ENCODE measurements at places on chromosomes 16 and 17. TPM values are rescaled to one million over a fixed set of nuclear protein-coding genes. Genes with fewer than 3 reads are reported as not detected.

GRCh38 chr16:17160920-17161431 lies 309.8 kb downstream of the XYLT1 start:
- no peak for DNase-seq

- DNase-seq, result peak; percentile 68
Measured at GRCh38 chr17:13114601-13115031, 96.8 kb upstream of the ELAC2 start.

Gene CCDC137
- total RNA-seq, result 39.8 TPM

DNA sequence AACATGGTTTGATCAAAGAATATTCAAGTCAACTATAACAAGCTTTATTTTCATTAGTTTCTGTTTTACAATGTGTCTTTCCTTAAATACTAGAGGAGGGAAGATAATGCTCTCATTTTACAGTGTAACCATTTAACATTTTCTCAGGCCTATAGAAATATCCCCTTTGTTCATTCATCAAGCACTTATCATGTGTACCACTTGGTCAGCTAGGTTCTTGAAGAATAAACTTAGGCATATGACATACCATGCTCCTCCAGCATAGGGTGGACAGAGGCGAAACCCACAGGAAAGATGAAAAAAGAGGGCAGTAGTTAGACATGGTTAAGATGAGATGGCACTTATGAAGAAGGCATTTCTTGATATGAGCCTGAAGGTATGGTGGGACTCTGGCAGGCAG lies 34.0 kb upstream of the HLF start:
- no peak for DNase-seq

DNA sequence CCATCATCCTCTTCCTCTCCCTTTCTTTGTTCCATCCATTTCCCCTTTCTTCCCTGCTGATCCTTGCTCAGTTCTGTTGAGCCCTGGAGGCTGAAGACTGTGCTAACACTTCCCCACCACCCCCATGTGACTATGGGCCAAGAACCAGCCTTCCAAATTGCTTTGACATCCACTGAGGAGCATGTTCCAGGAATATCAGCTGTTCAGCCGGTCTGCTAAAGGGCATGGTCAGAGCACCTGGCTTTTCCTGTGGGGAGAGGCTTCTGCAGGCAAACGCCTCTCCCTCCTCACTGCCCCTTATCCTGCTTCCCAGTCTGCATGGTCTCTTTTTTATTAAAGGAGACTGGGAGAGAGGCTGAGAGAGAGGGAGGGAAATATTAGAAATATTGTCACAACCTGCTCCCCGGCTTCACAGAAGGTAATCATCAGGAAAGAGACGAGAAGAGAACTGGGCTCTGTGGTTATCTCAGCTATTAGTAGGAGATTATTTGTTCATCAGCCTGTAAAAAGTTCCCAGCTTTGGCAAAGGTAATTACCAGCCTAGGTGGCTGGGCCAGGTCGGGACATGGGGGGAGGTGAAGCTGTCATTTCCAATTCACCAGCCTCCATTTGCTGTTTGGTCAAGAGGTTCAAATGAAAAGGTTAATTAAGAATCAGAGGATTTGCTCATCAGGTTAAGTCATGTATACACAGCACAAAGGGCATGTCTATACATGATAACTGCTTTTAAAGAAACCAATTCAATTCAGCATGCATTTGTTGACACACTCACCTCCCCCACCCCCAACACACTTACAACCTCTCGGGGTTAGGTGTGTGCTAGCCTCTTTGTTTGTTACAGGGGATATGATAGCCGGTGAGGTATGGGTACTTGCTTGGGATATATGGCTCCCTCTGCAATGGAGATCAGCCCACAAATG lies 83.7 kb upstream of the CRHR1 start:
- DNase-seq, result no peak

DNA sequence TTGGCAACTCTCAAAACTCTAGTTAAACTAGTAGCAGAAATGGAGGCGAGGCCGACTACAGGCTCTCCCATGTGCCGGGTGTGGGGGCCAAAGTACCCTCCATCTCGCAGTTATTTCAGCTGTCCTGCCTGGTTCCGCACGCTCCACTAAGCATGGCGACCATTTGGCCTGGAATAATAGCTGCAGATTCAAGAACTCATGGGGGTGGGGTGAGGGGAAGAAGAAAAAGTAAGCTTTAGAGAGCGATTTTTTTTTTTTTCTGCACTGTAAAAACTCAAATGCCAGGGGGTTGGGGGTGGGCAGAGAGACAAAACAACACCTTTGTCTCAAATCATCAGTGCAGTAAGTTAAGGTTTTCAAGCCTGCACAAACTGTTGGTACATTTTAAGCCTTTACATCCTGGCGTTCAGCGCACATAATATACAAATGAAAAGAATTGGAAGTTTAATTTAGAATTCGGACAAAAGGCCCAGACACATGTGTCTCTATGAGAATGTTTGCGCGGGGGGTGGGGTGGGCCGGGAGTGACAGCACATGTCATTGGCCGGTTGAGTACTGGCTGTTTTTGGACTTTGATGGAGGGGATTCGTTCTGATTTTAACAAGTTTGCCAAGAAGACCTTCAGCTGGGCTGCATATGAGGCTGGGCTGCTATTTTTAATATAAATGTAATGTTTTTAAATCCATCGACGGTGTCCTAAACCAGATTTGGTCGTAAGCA lies 694.7 kb upstream of the SALL1 start:
- DNase-seq, result no peak

- DNase-seq, result no peak
Measured at GRCh38 chr16:2904100-2904921, 7.4 kb upstream of the FLYWCH1 start.

Gene RDM1
- 4.8 TPM for total RNA-seq

Gene USP31
- total RNA-seq, result 19.0 TPM

DNA sequence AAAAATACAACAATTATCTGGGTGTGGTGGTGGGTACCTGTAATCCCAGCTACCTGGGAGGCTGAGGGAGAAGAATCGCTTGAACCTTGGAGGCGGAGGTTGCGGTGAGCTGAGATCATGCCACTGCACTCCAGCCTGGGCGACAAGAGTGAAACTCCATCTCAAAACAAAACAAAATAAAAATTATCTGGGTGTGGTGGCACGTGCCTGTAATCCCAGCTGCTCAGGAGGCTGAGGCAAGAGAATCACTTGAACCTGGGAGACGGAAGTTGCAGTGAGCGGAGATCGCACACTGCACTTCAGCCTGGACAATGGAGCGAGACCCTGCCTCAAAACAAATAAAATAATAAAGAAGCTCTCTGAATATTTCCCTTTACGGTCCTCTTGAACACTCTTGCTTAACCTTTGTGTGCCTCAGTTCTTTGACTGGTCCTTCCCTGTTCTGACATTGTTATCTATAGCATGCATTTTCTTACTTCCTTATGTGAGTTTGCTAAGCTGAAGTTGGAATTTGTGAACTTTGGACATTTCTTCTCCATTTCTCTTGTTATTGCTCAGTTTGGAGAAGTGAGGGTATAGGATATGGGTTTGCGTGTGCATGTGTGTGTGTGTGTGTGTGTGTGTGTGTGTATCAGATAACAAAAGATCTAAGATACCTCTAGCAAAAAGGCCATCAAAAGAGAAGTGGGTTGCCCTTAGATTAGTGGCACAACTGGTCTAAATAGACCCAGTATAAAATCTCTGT lies 29.7 kb upstream of the WSB1 start:
- no peak for DNase-seq

Gene DNAI2
- total RNA-seq, result not detected

GRCh38 chr17:81542431-81543338 lies 9.5 kb downstream of the FAAP100 start:
- DNase-seq, result no peak

Gene CCDC200
- total RNA-seq, result not detected

DNA sequence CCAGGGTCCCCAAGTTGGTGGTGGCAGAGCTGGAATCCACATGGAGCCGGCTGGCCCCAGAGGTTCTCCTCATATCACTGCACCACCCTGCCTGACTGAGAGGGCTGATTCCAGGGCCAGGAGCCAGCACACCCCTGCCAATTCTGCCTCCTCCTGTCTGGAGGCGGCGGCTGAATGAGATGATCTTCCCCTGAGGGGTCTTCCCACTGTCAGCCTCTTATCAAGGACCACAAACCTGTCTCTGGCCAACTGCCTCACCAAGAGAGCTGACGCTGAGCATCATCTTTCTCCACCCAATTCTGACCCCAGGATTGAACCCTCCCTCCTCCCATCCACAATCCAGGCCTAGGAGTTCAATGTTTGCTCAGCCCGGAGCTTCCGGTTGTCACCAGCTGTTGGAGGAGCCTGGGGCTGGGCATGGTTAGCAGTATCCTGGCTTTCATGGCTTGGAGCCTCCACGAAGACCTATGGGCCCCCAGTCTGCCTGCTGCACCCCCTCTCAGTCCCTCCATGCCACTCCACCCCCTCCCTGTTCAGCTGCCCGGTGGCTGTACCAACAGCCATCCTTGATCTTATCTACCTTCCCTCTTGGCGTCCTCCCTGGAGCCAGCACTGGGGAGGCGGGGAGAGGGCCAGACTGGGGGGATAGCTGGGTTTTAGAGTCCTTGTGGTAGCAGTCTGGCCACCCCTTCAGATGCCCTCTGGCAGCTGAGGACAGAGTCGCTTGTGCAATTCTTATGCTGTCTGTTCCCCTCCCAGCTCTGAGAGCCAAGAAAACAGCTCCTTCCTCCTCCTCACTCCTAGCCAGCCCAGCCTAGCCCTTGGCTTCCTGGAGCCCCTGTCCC lies 25.6 kb downstream of the ABCC3 start:
- no peak for DNase-seq

DNA sequence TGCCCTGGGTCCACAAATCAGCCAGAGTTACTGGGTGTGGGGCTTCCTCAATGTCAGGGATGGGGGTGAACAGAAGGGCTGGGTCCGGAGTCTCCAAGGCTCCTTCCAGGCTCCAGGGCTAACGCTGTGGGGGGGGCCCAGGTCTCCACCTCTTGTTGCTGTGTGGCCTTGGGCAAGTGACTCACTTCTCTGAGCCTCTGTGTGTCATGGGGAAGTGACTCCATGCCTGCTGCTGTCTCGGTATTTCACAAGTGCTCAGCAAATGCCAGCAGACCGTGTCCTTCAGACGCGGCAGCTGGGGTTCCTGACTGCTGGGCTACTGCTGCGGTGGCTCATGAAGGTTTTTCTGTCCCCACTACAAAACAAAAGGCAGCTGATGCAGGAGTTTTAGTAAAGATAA lies 26.6 kb downstream of the JPH3 start:
- no peak for DNase-seq

GRCh38 chr17:69404399-69404798 lies 10.1 kb upstream of the MAP2K6 start:
- no peak for DNase-seq

- no peak for DNase-seq
Measured at GRCh38 chr17:70138291-70138865, 31.0 kb upstream of the KCNJ2 start.

DNA sequence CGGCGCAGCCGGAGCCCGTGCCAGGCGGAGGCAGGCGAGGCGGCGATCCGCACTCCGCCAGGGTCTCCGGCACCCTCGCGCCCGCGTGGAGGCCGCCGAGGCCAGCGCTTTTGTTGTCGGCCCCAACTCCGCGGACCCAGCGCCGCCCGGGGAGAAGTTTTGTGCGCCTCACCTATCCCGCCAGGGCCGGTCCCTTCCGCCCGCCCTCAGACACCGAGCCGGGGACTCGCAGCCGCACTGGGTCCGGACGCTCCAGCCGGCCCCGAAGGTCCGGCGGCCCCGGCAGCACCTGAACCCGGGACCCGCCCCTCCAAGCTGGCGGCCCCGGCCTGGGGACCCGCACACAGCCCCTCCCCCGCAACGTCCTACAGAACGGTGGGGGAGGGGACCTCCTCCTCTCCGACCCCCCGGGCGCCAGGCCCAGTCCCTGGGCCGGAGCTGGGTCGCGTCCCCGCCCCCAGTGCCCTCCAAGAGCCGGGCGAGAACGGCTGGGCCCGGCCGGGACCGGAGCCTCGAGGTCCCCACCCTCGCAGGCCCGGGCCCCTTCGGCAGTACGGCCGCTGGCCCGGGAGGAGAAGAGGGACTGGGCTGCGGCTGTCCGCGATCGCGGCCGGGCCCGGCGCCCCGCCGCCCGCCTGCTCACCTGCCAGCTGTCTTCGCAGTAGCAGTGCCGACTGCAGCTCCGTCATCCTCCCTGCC lies 698 bp downstream of the UBE2G1 start:
- peak; percentile 78 for DNase-seq

Gene KRT20
- total RNA-seq, result not detected

Gene SDR42E2
- not detected for total RNA-seq

- DNase-seq, result no peak
Measured at GRCh38 chr17:40526668-40527067, 25.2 kb upstream of the TNS4 start.

- DNase-seq, result no peak
Measured at GRCh38 chr17:73863761-73864535, 219.7 kb upstream of the SDK2 start.

Gene GAS2L2
- not detected for total RNA-seq

GRCh38 chr17:48179071-48179945 lies 71.7 kb downstream of the SNX11 start:
- DNase-seq, result no peak

- DNase-seq, result no peak
Measured at GRCh38 chr17:14307560-14308024, 6.7 kb downstream of the HS3ST3B1 start.

Gene ACSM3
- 6.2 TPM for total RNA-seq
